ENCODE measurements at places on chromosomes 3 and 15. TPM values are rescaled to one million over a fixed set of nuclear protein-coding genes. Genes with fewer than 3 reads are reported as not detected.

The SAXO2 gene
- total RNA-seq = 14.8 TPM

The RAD18 gene
- total RNA-seq = 11.8 TPM

The WNT7A gene
- total RNA-seq = 12.9 TPM

The KLHL6 gene
- total RNA-seq = 1.4 TPM

The GREM1 gene
- under 0.01 TPM for total RNA-seq

The C3orf22 gene
- not detected for total RNA-seq

The WDR93 gene
- 2.1 TPM for total RNA-seq

Measured in diencephalon (tissue), 1 donor.